Anterior cingulate cortex (tissue), 58 donors: ENCODE measurements at places on chromosomes 6 and 20.

DNA sequence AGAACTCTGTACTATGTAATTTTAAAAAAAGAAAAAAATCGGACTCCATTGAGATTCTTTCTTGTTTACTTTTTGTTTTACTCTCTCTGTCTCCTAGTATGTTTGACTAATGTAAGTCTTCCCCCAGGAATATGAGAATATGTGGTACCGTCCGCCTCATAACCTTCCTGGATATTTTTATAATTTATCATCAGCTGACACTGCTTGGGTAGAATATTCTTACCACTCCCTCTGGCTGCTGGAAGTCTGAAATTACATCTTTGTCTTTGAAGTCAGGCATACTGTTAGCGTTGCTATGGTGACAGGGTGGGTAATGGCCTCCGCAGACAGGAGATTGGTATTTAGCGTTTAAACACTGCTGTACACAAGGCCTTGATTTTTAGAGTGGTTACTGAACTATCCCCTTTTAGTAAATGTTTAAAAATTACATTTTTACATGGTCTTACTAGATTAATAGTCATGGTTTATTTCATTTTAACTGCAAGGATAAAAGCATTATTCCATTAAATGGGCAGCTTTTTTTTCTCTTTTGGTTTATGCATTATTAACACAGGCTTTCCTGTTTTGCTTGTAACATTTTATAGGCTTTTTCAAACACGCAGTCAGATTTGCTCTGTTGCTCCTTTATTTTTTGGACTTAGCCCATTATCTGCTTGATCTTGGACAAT is 176.4 kb downstream of the ARID1B start:
- DNase-seq = no peak

DNA sequence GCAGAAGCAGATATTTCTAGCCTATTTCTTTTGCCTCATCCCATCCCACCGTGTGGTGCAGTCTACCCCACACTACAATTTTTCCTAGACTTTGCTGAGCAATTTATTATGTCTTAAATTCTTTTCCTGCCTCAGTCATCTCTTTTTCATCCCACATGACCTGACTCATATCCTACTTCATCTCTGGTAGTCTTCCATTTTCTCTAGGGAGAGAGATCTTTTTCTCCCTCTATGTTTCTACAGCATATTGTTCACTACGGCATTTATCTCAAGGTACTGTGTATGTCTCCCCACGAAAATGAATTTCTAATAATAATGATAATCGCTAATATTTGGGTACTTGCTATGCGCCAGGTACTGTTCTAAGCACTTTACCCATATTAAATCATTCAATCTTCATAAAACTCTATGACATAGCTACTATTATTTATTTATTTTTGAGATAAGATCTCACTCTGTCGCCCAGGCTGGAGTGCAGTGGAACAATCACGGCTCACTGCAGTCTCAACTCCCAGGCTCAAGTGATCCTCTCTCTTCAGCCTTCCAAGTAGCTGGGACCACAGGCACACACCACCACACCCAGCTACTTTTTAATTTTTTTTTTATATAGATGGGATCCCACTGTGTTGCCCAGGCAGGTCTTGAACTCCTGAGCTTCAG is 15.6 kb downstream of the PDSS2 start:
- no peak for DNase-seq

- no peak for DNase-seq
Observed at GRCh38 chr6:44035621-44036020, 91.6 kb downstream of the MRPL14 start.

DNA sequence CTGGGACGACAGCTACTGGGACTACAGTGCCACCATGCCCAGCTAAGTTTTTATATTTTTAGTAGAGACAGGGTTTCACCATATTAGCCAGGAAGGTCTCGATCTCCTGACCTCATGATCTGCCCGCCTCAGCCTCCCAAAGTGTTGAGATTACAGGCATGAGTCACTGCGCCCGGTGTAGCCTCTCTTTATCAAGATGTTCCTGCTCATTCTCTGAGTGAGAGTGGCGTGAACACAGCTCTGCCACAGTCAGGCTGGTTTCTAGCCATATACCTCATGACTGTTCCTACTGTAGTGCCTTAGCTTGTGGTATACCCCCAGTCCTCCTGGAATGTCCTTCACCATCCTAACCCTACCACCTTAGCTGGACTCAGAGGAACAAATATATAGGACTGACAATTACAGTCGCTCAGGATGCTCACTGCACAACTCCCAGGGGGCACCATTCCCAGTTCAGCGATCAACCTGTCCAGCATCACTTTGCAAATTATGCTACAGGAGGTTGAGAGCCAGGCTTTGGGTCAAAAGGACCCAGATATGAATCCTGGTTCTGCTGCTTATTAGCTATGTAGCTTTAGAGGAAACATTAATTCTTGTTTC is 86.3 kb downstream of the CHMP4B start:
- no peak for DNase-seq

- DNase-seq = no peak
Observed at GRCh38 chr6:136647363-136647852, 97.2 kb upstream of the MAP7 start.

GRCh38 chr6:24060982-24061754 is 64.8 kb upstream of the NRSN1 start:
- no peak for DNase-seq

DNA sequence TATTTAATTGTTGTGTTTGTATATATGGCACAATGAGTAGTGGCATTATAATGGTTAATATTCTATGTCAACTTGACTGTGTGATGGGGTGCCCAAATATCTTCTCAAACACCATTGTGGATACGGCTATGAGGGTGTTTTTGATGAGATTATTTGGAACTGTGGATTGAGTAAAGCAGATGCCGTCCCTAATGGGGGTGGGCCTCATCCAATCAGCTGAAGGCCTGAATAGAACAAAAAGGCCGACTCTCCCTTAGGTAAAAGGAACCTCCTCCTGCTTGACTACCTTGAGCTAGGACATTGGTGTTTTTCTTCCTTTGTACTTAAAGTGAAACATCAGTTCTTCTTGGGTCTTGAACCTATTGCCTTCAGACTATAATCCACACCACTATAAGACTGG is 207.8 kb downstream of the WDR27 start:
- no peak for DNase-seq

DNA sequence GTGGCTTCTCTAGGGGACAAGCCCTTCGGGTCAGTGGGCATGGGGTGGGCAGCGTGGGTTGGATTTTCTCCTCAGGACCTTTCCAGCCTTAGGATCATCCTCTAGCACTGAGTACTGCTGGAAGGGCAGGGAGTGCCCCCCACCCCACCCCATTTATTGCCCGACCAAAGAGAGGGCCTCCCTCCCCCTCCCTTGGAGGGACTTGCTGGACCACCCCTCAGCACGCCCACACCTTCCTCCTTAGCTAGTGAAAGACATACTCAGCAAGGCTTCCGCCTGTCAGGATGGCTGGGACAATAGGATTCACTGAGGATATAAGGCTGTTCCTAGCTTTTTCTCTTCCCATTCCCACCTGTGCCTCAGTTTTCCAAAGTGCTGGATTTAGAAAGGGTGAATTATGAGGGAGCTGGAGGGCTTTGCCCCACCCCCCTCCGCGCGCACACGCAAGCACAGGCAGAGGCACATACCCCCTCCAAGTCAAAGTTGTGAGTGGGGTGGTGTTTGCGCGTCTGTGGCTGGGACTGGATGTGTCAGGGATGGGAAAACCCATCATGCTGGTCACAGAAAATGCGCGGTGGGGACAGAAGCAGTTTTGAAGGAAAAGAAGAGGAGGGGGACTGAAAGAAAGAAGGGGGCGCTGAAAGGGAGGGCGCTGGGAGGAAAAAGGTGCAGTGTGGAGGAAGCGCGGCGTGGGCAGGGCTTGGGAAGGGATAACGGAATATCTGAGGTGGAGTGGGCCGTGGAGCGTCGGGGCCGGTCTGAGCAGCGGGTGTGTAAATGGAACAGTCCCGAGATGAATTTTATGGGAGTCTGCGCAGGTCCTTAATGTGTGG is 693 bp upstream of the SLC29A1 start:
- DNase-seq = no peak
